ENCODE measurements at places on chromosomes 6 and 20. TPM values are rescaled to one million over a fixed set of nuclear protein-coding genes. Genes with fewer than 3 reads are reported as not detected.

Gene OTOR
- not detected for total RNA-seq

- DNase-seq = no peak
These were observed 13.0 kb upstream of the MATN4 start for GRCh38 chr20:45320948-45321595.

DNA sequence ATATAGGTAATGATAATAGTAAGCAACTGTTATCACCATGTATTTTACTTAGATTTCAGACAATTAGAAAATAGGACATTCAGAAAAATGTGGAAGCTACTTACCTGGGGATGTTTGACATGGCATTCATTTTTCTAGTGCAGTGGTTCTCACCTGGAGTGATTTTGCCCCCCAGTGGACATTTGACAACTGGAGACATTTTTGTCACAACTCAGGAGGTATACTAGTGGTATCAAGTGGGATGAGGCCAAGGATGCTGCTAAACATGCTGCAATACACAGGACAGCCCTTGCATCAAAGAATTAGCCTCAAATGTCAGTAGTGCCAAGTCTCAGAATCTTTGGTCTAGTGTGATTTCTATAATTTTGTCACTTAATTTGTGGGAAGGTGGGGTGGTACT is 36.1 kb downstream of the NUS1 start:
- DNase-seq = peak; percentile 52

- no peak for DNase-seq
These were observed 73.2 kb downstream of the PSMG4 start for GRCh38 chr6:3331971-3332370.

GRCh38 chr20:9942736-9943135 is 92.1 kb upstream of the ANKEF1 start:
- DNase-seq = no peak
